ENCODE measurements at places on chromosomes 16 and 17. TPM values are rescaled to one million over a fixed set of nuclear protein-coding genes. Genes with fewer than 3 reads are reported as not detected.

The SYNGR3 gene
- total RNA-seq: 19.3 TPM

The PITPNM3 gene
- 0.42 TPM for total RNA-seq

The CLEC19A gene
- not detected for total RNA-seq

The IRX6 gene
- not detected for total RNA-seq

The NETO2 gene
- 0.40 TPM for total RNA-seq

The EVI2B gene
- 98.9 TPM for total RNA-seq

Measured in natural killer cell (primary cell).